Stimulated activated CD8-positive, alpha-beta memory T cell treated with anti-CD3 and anti-CD28 coated beads, Interleukin-15, amount 100 ng/mL, for 24 hours (primary cell): ENCODE measurements at places on chromosomes 5 and 9.

DNA sequence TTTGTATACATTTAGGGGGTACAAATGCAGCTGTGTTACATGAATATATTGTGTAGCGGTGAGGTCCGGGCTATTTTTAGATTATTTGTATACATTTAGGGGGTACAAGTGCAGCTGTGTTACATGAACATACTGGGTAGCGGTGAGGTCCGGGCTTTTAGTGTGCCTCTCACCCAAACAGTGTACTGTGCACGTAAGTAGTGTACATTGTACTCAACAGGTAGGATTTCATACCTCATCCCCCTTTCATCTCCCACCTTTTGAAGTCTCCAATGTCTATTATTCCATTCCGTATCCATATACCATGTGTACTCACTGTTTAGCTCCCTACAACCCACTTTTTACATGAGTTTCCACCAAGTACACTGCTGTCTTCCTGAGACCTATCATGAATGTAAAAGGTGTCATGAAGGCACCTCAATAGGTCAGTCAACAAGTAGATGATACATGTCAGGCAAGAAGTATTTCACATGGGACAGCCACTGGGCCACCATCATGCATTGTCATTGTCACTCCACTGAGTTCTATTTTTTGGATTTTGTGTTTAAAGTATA is 27.7 kb downstream of the SKP1 start:
- no peak for DNase-seq

DNA sequence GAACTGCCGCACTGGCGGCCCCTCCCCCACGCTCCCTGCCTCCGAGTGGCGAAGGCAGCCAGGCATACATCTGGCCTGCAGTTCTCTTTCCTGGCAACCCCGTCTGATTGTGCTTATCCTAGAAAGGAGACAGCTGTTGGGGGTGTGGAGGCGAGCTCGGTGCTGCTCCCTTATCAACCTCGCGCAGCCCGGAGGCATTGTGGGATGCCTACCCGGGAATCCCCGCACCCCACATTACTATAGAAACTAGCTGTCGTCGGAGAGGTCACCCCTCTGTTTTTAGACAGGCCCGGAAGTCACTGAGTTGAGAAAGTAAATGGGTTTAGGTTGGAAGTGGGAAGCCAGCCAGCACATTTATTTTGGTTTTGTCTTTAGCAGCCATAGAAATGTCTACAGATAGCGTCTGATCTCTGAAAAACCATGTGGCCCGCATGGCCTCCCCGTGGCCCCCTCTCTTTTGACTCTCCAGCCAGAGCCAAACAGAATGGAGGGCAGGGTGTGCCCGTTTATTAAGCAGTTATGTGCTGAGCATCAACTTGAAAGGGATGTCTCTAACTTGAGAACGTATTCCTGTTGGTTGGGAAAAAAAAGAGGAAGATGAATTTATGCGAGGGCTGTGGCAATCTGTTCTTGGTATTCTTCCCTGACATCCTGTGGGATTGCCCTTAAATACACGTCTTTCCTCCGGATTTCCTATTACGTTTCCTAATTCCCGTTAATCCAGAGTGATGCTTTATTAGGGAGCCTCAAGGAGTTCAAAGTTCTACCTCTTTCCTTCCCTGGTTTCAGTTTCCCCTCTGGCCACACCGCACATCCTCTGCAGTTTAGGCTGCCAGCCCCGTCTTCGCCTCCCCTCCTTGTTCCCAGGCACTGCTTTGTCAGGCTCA is 3.9 kb downstream of the STC2 start:
- no peak for DNase-seq

- DNase-seq: no peak
Measured at GRCh38 chr9:24258626-24259025, 287.1 kb downstream of the IZUMO3 start.

GRCh38 chr5:159668556-159668955 is 247.7 kb upstream of the ADRA1B start:
- DNase-seq: no peak

DNA sequence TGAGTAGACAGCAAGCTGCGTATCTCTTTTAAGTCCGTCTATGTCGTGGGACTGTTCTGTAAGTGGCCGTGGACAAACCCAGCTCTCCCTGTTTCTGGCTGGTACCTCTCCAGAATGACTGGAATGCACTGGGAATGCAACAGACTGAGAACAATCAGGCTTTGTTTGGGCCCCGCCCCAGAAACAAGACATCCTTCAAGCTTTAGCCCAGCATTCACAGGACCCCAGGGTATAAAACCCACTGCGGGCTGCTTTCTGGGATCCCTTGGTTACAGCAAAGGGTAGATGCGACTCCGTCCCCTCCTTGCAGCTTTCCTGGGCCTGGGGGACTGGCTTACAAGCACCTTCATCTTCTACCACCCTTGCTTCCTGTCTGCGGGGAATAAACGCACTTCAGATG is 45.6 kb upstream of the SPTLC1 start:
- DNase-seq: no peak

DNA sequence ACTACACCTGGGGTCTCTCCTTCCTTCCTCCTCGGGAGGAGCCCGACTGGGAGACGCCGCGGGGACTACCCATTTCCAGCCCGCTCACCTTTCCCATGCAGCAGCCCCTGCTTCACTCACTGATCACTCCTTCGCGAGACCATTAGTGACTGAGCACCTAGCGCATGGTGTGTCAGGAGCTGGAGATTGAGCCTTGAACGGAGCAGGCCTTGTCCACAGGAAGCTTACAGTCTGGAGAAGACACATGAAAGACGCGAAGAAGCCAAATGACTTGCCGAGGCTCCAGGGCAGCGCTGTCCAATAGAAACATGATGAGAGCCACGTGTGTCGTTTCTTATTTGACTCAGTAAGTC is 283 bp upstream of the CFAP90 start:
- DNase-seq: no peak

DNA sequence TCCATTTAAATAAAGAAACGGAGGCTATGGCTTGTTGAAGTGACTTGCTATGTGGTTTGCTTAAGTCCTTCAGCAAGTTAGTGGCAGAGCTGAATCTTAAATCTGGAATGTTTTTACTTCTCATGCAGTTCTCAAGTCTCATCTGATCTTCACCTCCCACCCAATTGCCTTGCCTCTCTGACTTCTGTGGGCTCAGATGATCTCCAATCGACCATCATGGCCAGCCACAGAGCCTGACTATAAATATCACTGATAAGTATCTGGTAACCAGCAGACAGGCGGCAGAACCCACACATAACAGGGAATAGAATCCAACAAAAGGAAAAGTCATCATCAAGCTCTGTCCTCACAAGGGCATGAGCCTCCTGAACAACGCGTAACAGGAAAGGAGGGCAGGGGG is 149.9 kb downstream of the FAM114A2 start:
- DNase-seq: no peak

GRCh38 chr9:7984692-7985091 is 185.1 kb upstream of the DMAC1 start:
- DNase-seq: no peak

DNA sequence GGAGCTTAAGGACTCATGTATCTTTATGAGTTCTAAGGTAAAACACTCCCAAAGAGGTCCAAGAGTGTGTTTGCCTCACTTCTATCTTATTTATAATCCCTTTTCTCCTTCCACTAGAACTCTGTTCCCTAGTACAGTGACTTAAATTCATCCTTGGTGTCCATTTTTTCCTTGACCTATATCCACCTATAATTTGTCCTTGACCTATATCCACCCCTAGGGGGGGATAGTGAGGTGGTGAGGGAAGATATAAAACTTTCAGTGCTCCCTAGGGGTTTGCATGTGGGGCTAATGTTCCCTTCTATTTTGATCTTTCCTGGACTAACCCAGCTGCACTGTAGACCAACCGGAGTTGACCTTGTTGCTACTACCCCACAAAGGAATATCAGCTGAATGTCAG is 83.5 kb upstream of the GNAQ start:
- no peak for DNase-seq

DNA sequence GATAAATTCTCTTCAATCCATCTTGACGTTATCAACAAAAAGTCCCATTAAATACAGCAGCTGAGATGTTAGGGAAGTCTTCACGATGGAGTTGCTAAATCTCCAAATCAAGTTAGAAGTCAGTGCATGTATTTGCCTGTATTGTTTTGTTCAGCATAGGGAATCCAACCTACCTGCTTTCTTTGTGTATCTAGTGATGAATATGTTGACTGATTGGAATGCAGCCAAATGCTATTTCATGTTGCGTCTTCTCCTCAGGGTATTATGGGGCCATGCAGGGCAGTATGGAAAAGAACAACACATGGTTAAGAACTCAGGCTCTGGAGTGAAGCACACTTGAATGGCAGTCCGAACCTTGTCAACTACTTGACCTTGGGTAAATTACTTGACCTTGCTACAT is 529.5 kb upstream of the ZNF462 start:
- DNase-seq: no peak

DNA sequence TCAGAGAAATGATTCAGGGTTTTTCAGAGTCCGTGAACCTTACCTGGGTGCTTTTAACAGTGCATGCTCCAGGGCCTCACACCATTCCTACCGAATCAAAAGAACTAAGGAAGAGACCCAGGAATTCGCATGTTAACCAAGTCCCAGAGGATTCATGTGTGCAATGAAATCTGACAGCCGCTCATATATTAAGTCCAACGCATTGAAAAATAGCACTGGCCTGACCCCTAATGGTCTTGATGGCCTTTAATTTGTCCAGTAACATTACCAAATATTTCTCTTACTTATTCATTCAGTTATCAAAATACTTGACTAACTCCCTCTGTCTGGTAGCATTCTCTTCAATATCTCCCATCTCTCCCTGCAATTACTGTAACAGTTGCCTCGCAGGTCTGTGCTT is 55.0 kb upstream of the MARCHF11 start:
- DNase-seq: no peak

DNA sequence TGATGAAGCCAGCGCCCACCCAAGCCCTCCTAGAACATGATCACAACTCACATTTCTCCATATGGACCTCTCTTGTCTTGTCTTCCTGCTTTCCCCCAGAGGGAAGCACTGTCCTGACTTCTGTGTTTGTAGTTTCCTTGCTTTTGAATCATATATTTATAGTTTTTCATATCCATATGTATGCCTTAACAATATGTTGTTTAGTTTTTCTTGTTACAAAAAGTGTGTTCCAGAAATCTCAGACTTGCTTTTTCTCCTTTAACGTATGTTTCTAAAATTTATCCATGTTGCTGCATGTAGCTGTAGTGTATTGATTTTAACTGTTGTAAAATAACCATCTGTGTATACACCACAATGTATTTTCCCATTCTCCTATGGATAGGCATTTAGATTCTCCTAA is 182.0 kb upstream of the SMIM23 start:
- DNase-seq: no peak

- DNase-seq: no peak
Measured at GRCh38 chr5:72107131-72107900, at the start of gene MAP1B. MAP1B (plus strand) TSS chr5:72107475; CDS start chr5:72107532, 57 bp downstream.

DNA sequence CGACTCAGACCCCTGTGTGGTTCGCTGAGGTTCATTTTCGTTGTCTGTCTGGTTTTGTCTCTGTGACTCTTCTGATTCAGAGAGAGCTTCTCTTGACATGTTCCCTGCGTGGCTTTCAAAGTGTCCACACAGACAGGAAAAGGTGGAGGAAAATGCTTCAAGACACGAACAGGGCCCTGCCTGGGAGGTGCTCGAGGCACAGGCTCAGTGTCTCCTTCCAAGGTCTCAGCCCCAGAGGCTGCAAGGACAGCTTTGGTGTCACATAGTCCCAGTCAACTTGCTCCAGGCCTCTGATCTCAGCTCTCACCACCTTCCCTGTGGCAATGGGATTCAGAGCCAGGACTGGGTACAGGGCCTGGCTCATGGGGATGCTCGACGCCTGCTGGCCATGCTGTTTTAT is 51.6 kb upstream of the SARDH start:
- DNase-seq: no peak

- no peak for DNase-seq
Measured at GRCh38 chr9:120175031-120175430, 404.9 kb downstream of the CDK5RAP2 start.

DNA sequence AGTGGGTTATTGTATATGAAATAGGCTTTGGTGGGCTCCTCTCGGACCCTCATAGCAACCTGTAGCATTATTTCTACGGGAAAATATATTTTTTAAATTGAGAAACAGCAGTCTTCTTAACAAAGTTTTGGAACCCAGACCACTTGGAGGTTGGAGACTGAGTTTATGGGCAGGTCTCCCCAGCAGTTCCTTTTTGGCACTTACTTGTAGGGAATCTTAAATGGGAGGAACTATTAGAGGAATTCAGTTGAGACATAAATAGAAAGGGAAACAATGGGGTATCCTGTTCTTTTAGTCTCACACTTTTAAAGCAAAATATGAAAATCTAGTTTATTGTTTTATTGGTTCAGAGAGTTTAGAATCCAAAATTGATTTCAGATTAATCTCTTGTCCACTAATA is 111.5 kb downstream of the TRIO start:
- no peak for DNase-seq

DNA sequence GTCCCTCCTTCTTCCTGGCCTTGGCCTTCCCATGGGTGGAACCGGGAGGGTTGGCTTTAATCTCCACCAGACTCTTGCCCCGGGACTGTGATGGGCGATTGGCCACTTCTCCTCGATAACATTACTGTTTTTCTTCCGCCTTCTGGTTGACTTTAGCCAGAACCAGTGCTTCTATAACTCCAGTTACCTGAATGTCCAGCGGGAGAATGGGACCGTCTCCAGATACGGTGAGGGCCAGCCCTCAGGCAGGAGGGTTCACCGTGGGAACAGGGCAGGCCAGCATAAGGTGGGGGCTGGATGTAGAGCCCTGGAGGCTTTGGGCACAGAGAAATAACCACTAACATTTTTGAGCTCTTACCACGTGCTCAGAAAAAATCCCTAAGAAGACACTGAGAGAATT is 967 bp downstream of the ORM2 start:
- DNase-seq: no peak

GRCh38 chr5:32538031-32538547 is 47.3 kb upstream of the SUB1 start:
- DNase-seq: no peak

GRCh38 chr9:88023001-88023400 is 48.7 kb upstream of the CDK20 start:
- DNase-seq: no peak

DNA sequence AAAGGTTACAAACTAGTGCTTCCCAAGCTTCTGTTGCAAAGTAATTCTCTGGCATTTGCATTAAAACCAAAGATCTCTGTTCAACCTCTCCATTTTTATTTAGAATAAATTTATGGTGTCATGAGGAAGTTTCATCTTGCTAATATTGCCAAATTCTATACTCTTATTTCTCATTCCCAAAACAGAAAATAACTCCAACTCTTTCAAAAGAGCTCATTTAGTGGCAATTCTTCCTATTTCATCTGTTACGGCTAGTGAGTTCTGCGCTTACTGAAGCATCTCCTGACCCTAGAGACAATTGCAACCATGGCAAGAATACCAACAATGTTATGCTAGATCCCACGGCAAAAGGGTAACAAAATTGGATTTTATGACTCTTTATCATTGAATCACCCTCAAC is 97.0 kb downstream of the HINT1 start:
- DNase-seq: no peak

GRCh38 chr5:55568654-55569512 is 34.1 kb upstream of the PLPP1 start:
- DNase-seq: no peak
